Activated T-helper 2 cell treated with anti-CD3 and anti-CD28 coated beads, Interferon-gamma antibody, Interleukin-2, Interleukin-4, amounts not matched to agents 10 μg/mL and 5 μg/mL and 100 μg/mL, durations not matched to agents 14 hours and 24 hours and 36 hours (primary cell): ENCODE measurements at places on chromosomes 6 and 20. TPM values are rescaled to one million over a fixed set of nuclear protein-coding genes. Genes with fewer than 3 reads are reported as not detected.

GRCh38 chr6:64224819-64225218 lies 589.2 kb downstream of the PHF3 start:
- no peak for DNase-seq

The PDE10A gene
- 0.05 TPM in 1 of 2 replicates, not detected in the other for total RNA-seq

The MCM9 gene
- 18.6 and 21.1 TPM in 2 replicates for total RNA-seq

DNA sequence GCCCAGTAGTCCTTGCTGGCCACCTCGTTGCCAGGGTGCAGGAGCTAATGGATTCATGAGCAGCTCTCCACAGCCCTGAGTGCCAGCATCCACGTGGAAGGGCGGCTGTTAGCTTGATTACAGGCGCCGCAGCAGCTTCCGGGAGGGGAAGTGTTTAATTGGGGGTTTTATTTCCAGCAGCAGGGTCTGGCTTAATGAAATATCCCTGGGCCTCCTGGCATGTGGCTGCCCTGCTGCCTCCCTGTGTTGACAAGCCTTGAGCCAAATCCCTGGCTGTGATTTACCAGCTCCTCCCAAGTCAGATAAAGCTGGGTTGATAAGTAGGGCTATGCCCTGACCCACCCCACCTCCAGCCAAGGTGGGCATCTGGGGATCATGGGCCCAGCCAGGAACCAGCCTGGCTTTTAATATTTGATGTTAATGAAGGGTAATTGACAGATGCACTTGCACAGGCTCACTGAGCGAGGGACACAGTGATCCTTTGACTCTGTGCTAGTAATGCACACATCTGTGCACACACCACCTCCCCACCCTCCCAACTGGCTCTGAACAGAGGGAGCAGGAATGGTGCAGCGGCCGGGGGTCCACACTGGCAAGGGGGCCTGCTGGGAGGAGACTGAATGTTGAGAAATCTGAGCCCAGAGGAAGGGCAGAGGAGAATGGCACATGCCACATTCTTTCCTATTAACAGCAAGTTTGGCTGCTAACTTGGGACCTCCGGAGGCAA lies 13.6 kb downstream of the GLP1R start:
- DNase-seq: no peak

DNA sequence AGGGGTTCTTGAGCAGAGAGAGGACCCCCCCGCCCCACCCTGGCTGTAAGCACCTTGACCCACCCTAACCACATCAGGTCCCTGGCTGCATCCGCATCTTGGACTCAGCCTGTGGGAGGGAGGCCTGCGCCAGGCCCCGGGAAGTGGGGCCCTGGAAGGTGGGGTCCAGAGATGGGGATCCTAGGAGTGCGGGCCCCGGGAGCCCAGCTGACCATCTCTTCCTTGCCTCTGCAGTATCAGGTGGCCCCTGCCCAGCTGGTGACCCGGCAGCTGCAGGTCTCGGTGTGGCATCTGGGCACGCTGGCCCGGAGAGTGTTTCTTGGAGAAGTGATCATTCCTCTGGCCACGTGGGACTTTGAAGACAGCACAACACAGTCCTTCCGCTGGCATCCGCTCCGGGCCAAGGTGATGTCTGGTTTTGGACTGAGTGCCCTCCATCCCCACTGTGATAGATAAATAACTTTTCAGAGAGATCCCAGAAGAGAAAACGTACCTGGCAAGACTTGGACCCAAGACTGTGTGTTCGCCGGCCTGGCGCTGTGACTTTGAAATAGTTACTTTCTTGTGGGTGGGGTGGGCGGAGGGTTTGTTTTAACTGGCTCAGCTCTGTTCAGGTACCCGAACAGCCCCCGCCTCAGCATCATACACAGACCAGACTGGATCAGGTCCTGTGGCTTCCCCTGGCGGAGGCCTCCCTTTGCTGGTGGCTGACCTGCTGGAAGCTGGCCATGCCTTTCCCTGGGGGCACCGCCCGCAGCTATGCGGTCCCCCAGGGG lies 62.0 kb downstream of the EZR start:
- DNase-seq: no peak

- DNase-seq: no peak
Observed at GRCh38 chr20:2921506-2921905, 48.2 kb downstream of the PTPRA start.

DNA sequence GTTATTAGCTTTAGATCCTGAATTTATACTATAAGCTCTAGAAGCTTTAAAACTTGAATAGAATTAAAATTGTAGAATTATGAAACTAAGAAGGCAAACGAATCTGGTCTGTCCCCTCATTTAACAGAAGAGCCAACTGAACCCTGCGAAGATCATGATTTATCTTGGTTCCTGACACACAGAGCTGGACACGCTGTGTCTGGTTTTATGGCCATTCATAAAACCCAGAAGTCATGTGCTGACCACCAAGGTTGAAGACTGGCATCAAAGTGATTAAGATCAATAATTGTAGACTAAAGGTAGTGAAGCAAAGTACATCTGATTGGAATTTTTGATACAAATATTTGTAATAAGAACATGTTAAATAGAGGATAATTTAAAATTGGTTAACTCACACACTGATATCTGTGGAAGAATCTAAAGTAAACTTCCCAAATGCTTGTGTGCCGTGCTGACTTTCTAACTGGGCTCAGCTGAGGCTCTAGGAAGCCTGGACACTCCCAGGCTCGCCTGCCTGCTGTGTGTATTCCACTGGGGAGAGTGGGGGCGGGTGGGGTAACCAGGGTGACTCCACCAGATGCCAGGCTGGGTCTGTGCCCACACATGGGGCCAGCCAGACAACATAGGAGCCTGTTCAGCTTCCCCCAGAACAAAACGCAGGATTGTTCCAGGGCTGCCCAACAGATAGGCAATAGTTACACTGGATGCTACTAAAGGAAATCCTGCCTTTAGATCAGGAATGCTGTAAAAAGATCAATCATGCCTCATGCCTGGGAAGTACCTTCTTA lies 42.1 kb upstream of the SLC22A3 start:
- DNase-seq: no peak

GRCh38 chr6:131250936-131251335 lies 115.7 kb downstream of the AKAP7 start:
- no peak for DNase-seq

DNA sequence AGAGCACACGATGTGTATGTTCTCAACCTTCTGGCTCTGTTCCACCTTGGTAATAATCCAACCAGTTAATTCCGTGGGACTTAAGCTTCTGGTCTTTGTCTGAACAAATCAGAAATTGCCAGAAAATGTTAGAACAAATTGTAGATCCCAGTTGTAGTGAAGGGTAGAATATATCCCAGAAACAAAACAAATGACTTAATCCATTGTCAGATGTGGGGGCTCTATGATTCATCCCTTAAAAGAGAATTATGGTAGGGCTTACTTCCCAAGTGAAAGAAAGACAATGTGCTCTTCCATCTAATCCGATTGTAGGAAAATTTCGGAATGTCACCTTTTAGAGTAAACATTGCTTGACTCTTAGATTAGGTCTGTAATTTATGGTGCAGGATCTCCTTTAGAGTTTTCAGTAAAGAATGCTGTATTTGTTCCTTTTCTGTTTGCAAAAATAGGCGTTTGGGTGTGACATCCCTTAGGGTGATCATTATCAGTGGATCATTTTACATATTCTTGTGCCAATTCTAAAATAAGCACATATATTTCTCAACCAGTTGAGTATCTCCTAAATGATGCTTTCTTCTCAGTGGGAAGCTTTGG lies 234.5 kb upstream of the ZNF217 start:
- no peak for DNase-seq

DNA sequence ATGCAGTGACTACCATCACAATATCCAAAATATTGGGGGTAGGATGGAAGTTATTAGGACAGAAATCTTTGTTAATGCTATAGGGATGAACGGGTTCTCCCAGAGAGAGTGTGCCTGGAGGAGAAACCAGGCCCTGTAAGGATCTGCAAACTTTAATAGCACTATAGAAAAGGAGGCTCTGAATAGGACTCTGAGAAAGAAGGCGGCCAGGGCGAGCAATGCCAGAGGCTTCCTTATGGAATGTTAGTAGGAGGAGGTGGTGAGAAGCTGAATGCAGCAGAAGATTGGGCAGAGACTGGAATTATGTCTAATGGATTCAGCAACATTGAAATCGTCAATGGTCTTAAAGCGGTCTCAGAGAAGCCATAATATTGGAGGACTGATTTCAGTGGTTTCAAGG lies 84.6 kb upstream of the SYNDIG1 start:
- DNase-seq: no peak

The CGA gene
- total RNA-seq: 0.44 and 0.59 TPM in 2 replicates

The FAM83C gene
- total RNA-seq: not detected in 2 replicates

DNA sequence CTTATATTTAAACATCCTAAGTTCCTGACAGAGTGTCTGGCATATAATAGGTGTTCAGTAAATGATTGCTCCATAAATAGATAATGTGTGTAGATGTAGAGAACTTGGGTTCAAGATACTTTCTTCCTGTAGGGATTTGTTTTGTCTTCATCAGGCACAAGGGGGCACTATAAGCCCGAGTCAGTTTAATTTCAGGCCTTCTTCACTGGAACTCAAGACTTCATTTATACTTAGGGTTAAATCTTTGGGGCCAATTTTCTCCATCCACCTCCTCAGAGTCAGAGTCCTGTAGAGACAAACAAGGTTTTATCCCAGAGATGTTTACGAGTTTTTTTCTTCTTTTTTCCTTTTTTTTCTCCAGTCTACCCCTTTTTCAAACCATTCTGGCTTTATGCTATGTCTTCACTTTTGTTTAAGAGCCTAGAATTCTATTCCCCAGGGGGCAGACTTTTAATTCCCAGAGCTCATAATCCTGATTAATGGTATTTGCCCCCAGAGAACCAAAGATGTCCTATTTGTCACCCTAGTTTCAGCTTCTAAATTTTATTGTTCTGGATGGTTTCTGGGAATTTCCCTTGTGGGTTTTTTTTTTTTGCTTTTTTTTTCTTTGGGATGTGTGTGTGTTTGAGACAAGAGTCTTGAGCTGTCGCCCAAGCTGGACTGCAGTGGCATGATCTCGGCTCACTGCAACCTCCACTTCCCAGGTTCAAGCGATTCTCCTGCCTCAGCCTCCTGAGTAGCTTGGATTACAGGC lies 88.4 kb downstream of the HFE start:
- peak; percentile 52 for DNase-seq

DNA sequence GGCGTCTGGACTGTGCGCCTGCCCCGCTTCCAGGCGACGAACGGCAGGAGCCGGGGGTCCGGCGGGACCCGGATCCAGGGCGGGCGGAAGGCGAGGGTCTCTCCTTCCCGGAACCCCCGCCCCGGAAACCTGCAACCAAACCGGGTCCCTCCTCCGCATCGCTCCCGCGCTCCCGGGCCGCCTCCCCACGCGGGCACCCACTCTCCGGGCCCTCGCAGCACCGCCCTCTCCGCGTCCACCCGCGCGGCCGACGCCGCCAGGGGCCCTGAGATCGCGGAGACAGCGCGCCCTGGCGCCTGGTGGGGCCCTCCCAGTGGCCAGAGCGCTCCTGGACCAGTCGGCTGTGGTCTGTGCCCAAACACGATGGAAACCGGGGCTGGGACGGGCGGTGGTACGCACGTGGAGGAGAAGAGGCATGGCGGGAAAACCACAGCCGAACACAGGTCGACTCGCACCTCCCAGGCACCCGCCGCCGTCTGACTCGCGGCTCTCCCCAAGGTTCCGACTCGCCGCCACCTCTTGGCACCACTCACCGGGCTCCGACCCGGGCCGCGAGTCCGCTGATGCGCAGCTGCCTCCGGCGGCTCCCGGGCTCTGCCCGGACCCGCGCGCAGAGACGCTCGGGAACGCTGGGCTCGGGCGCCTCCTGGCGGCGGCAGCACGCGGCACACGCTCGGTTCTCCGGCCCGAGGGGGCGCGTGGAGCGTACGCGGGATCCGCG lies 7.9 kb downstream of the NKX2-2 start:
- DNase-seq: peak; percentile 57

The CALHM4 gene
- not detected in 2 replicates for total RNA-seq

The PBX2 gene
- 80.8 and 85.2 TPM in 2 replicates for total RNA-seq

DNA sequence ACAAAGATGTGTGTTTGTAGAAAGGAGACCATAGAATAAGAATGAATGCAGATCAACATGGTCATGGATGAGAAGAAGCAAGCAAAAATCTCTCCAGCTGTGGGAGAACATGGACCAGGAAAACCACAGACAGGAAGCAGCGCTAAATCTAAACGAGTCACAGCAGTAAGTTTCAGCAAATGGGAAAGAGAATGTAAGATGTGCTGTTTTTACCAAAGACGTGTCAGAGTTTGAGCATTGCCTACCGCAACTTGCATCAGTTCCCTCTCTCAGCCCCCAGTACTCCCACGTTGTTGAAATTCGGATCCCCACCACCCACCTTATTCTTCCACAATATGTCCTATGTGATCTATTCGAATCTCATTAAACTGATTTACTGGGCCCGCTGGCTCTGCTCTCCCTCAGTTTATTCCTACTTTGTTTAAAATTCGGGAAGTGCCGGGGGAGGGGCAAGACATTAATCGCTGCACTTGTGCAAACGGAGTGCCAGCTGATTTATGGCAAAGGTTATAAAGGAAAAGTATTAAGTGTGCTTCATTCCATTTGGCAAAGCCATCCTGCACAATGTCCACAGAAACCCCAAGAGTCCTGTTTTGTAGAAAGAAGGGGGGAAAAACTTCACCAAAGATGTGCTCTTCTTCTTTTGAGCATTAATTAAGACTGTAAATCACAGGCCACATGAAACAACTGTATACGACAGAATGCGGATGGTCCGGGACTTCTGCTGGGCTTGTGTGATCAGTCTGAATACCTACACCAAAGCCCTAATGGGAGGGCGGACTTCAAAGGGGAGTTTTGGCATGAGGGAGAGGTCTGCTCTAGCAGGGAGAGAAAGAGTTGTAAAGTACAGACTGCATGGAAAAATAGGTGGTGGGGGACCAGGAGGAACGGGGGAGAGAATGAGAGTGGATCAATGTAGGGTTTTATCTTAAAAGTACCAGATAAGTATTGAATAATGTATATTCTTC lies 59.1 kb upstream of the PRDM1 start:
- DNase-seq: no peak

DNA sequence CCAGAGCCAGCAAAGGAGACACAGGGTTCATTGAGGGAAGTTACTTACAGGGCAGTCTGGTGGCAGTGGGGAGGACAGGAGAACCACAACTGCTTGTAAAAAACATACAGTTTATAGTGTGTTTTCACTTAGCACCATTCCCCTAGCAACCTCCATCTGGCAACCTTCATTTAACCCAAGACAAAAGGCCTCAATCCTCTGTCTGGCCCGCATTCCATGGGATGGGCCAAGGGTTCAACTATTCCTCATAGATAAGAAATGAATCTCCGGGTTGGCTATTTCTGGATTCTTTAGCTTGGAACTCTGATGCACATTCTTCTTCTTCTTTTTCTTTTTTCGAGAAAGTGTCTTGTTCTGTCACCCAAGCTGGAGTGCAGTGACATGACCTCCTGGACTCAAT lies 26.3 kb upstream of the FYN start:
- DNase-seq: no peak

DNA sequence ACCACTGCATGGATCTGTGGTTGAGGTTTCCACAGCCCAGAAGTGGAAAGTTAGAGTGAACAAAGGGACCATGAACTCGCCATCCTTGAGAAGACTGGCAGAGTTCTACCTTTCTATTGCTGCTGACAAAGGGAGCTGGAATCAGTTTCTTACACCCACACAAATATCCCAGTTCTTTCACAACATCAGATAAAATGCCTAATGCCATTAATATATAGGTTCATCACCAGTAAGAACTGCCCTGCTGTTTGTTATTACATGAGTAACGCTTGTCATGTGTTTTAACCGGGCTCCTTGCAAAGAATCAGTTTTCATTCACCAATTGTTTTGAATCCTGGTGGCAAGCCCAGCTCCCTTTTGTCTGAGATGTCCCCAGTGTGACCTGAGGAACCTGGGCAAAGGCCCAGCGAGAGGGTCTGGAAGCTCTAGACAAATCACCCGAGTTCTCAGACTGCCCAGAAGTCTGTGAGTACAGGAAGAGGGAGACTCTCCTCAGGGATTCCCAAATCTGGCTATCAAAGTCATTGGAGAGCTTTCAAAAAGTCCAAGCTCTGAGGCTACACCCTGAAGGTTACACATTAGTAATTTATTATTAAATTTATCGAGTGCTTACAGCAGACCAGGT lies 7.5 kb upstream of the CD164 start:
- no peak for DNase-seq
